ENCODE measurements at places on chromosomes 3 and 15. TPM values are rescaled to one million over a fixed set of nuclear protein-coding genes. Genes with fewer than 3 reads are reported as not detected.

The VEPH1 gene
- not detected for total RNA-seq

The XCR1 gene
- total RNA-seq: not detected

The HYAL1 gene
- not detected for total RNA-seq

The GOLGA8J gene
- 0.65 TPM for total RNA-seq

The TPRG1 gene
- total RNA-seq: 1.7 TPM

The SNAP23 gene
- 50.7 TPM for total RNA-seq

The AHSG gene
- not detected for total RNA-seq

The AQP9 gene
- not detected for total RNA-seq

The HRG gene
- not detected for total RNA-seq

The CORO2B gene
- total RNA-seq: not detected

The CASR gene
- not detected for total RNA-seq

The TIGIT gene
- 5.7 TPM for total RNA-seq

The P2RY12 gene
- total RNA-seq: not detected

The ACP3 gene
- not detected for total RNA-seq

The DNAH12 gene
- total RNA-seq: 0.10 TPM

The SUSD5 gene
- total RNA-seq: not detected
